Activated CD8-positive, alpha-beta memory T cell treated with anti-CD3 and anti-CD28 coated beads for 24 hours (primary cell): ENCODE measurements at places on chromosomes 6 and 20.

DNA sequence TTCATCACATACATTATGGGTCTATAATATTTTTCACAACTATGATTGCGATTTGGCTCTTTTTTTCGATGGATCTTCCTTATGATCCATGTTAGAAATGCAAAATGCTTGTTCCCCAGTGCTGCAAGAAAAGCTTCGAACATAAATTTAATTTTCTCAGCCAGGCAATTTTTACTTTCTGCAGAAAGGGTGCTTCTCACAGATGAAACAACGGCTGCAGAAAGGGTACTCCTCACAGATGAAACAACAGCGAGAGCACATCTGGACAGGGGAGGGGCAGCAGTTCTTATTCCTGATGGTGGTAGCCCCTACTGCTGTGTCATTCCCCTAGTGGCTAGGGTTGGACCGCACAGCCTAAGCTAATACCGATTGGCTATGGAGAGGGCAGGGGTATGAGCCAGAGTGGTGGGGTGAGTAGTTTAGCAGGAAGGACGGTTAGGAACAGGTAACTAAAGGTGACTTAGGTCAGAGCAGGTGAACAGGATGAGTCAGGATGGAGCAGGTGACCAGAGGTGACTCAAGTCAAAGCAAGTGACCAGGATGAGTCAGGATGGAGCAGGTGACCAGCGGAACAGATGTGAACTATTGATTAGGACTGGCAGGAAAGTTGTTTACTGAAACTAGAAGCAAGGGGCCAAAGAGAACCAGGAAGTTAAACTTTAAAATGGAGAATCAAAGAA, 13.4 kb upstream of the TREML4 start:
- DNase-seq: no peak

DNA sequence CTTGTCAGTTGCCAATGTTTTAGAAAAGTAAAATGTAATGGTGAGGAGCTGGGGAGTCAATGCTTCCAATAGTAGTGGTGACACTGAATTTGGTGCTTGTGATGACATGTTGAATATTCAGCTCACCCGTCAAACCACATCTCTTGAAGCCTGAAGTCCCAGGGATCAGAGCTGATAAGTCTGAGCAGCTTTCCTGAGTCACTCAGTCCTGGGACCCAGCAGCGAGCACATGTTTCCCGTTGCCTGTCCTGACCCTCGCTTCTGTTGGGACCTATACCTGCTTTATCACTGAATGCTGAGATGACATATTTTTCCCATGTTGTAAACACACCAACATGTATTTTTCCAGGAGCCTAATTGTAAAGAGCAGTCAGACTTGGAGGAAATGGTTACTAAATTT, 693.6 kb downstream of the QKI start:
- DNase-seq: no peak

DNA sequence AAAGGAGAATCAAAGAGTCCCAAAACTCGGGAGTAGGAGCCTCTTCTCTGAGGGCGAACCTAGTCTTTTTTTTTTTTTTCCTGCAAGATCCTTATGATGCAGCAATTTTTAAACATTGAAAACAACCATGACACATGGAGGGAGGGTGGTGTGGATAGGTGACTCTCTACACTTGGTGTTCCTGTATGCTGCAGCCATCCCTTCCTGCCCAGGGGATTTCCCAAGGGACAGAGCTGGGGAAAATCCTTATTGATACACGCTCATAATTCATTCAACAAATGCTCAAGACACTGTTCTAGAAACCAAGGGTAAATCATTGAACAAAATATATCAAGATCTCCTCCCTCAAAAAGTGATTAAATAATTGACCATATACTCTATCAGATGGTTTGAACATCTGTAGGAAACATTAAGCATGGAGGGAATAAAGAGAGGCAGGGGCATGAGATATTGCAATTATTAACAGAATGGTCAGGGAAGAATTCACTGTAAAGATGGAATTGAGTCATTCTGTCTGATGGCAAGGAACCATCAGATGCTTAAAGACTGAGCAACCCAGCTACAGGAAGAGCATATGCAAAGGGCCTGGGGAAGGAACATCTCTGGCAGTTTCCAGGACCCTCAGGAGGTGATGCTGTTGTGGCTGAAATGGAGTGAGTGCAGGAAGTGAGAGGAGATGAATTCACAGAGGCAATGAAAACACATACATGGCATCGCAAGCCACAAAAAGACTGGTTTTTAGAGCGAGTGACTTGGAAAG, 13.4 kb upstream of the BTN3A3 start:
- no peak for DNase-seq

- DNase-seq: no peak
These were observed 14.5 kb downstream of the ARHGAP18 start for GRCh38 chr6:129695373-129696027.

GRCh38 chr6:132004668-132005067, 53.5 kb upstream of the CCN2 start:
- DNase-seq: no peak

DNA sequence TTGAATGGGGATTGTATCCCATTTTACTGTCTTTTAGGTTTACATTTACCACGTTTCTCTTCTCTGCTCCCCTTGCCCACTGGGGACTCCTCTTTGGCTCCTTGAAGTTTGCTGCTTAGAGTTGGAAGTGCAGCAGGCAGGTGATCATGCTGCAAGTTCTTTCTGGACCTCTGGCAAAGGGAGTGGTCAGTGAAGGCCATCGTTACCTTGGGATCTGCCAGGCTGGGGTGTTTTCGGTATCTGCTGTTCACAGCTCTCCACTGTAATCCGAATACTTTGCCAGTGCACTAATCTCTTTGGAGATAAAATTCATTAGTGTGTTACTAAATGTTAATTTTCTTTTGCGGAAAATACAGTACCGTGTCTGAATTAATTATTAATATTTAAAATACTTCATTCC, 9.1 kb upstream of the EFCAB8 start:
- DNase-seq: no peak
